H9 (cell line): ENCODE measurements at places on chromosomes 2 and 18. TPM values are rescaled to one million over a fixed set of nuclear protein-coding genes. Genes with fewer than 3 reads are reported as not detected.

DNA sequence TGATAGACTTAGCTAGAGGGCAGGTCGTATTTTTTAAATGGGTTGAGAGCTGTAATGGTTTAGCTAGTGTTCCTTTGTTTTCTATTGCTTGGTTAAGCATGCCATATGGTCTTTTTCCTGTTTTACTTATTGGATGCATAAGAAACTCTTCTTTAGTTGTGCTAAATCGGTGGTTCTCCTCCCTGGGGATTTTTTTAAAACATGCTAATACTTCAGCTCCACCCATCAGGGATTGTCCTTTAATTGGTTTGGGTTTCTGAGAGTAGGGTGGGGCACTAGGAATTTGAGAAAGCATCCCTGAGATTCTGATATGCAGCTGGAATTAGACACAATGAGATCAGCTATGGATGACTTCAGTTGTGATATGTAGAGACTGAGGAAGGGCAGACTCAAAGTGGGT lies 497.2 kb downstream of the THSD7B start:
- peak; percentile 29 for DNase-seq

DNA sequence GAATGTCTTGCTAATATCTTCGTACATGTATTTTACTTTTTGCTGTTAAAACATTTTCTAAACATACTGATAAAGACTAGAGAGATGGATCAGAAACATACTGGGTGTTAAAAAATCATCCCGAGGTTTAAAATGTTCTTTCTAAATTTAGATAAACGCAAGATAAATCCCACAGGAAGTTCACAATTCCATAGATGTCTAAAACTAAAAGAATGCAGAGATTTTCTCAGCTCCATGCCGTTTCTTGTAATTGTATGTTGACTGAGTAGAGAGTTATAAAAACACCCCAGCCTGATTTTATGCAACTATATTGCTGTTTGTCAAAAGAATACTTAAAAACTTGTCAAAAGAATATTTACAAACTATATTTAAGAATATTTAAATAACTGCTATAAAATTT lies 455.7 kb downstream of the ARHGAP15 start:
- DNase-seq, result no peak

DNA sequence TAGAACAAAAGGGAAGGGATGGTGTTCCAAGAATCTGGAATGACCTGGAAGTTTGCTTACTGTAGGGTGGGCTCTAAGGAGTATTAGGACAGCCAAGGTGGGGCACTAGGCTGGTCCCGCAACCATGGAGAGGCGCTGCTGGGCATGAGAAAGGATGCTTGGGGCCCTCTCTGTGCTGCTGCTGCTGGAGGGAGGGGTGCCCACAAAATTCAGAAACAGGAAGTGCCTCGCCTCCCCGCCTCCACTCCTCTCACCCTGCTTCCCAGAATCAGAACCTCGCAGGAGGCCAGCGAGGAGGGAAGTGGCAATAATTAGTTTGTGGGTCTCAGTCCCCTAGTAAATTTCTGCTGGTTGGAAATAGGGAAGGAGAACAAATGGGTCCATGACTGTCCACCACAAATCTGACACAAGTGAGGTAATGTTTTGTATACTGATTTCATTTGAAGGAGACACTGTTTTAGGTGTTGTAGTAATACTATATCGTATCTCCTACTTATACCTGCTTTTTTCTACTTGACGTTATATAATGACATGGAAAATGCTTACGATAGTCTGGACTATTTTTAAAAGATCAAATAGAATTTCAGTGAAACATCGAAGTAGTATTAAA lies 7.9 kb upstream of the PDCL3 start:
- DNase-seq, result no peak

The TACR1 gene
- total RNA-seq, result 0.77 and 1.4 TPM in 2 replicates

DNA sequence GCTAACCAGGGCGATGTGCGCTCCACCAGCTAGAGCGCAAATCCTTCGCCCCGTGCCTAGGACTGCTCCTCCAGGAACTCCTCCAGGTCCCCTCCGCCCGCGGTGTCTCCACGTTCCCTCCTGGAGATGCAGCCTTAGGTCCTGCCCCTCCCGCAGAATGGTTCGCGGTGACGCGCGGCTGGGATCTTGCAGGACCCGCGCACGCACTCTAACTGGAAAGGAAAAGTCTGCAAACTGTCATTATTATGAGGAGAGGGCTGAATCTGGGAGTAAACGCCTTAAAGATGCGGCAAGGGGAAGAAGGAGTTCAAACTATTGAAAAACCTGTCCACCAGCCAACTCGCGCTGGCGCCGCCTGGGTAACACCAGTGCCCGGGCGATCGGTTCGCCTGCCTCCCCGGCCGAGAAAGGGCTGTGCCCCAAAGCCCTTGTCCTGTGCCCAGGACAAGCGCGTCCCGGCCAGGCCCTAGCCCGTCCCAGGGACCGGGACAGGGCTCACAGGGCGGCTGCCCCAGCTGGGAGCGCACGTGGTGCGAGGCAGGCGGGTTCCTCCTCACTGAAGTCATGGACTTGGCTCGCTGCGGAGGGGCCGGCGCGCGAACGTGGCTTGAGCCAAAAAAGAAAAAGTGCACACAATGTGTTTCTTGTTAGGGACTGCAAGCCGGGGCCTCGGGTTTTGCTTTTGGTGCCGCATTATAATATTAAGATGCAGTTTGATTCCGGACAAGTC lies 5.5 kb upstream of the ID2 start:
- DNase-seq, result peak; percentile 61

The TMEFF2 gene
- total RNA-seq, result 0.39 and 1.1 TPM in 2 replicates

The SLC39A10 gene
- 156 and 161 TPM in 2 replicates for total RNA-seq

The MLPH gene
- 3.4 TPM in 2 replicates for total RNA-seq

The HOXD11 gene
- not detected in 2 replicates for total RNA-seq

- no peak for DNase-seq
Observed at GRCh38 chr18:48961547-48961946, 10.8 kb upstream of the SMAD7 start.
